ENCODE measurements at places on chromosomes 5 and 9. TPM values are rescaled to one million over a fixed set of nuclear protein-coding genes. Genes with fewer than 3 reads are reported as not detected.

GRCh38 chr5:140041492-140042392 is 1.4 kb downstream of the NRG2 start:
- no peak for DNase-seq

- no peak for DNase-seq
Observed at GRCh38 chr5:81290146-81290545, 11.2 kb upstream of the ZCCHC9 start.

Gene MARCOL
- total RNA-seq = not detected

Gene SPATA9
- not detected for total RNA-seq

Measured in activated CD8-positive, alpha-beta T cell treated with anti-CD3 and anti-CD28 coated beads for 36 hours (primary cell).